CD4-positive, alpha-beta T cell treated with Interferon alpha-2 for 1 hour (primary cell): ENCODE measurements at places on chromosomes 12 and 14.

GRCh38 chr12:16119618-16120415 lies 157.7 kb downstream of the SLC15A5 start:
- no peak for DNase-seq

- no peak for DNase-seq
These were observed 34.8 kb upstream of the MMP17 start for GRCh38 chr12:131793243-131794022.

- DNase-seq = no peak
These were observed 9.4 kb downstream of the TMEM63C start for GRCh38 chr14:77190977-77191376.

- DNase-seq = peak; percentile 44
These were observed 44.5 kb downstream of the SLC38A6 start for GRCh38 chr14:61025251-61026223.
